Activated T-helper 1 cell treated with anti-CD3 and anti-CD28 coated beads, Interleukin-2, amount 50 U/mL, for 16 hours (primary cell): ENCODE measurements at places on chromosomes 11 and 22.

DNA sequence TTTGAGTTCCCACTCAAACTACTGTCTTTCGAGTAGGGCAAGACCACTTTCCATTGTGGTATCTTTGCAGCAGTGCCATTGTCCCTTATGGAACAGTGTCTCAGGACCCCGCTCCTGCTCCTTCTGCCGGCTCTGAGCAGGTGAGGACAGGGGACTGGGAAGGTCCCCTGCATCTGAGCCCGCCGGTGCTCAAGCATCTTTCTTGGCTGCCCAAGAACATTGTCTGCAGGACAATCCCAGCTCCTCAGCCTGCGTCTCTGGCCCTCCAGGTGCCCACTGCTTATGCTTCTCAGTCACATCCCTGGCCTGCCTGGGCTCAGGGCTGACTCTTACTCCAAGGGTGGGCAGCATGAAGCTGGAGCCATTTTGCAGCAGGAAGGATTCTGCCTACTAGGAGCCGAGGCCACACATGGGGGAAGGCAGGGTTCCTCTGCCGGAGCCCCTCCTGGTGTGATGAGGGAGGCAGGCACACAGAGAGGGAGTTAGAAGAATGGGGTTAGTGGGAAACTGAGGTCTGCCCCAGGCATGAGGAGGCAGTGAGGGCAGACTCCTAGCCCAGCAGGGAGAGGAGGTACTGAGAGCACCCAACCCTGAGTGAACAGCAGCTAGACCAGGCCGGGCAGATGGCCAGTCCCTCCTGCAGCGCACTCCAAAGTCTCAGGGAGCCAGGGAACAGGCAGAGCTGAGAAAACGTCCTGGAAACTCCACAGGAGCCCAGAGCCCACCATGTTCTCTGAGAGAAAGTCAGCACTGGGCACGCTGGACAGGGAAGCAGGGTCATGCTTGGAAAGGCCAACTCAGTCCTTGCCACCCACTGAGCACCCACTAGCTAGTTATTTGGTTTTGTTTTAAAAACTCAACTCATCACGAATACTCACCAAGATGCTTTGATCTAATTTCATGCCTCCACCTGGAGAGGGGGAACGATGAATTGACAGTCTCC, 7.5 kb upstream of the PPARA start:
- no peak for DNase-seq

- no peak for DNase-seq
Measured at GRCh38 chr11:19474954-19475721, 234.4 kb upstream of the E2F8 start.

DNA sequence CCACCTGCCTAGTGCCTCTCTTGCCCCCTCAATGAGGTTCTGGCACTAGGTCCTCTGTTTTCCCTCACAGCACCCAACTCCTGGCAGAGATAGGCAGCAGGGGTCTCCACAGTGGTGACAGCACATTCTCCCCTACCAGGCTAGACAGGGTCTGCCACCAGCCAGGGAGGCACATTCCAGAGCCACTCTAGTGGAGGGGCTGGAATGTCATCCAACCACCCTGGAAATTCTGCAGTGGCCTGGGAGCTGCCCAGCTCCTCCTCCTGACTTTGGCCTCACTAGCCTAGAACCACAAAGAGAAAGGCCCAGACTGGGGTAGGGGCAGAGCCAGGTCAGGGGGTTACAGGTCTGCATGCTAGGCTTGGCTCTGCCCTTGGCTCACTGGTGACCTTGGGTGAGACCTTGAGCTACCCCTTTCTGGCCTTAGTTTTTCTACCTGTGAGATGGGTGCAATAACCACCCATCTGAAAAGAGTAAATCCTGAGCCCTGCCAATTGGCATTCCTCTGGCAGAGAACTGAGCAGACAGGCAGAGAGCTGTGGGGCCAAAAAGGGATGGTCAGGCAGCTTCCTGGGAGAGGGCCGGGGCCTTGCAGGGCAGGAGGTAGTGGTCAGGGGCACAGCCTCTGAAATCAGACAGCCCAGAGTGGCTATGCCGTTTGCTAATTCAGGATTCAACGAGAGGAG, 7.1 kb downstream of the P2RY2 start:
- DNase-seq: no peak

GRCh38 chr22:32407312-32407711, 4.7 kb downstream of the RTCB start:
- no peak for DNase-seq

DNA sequence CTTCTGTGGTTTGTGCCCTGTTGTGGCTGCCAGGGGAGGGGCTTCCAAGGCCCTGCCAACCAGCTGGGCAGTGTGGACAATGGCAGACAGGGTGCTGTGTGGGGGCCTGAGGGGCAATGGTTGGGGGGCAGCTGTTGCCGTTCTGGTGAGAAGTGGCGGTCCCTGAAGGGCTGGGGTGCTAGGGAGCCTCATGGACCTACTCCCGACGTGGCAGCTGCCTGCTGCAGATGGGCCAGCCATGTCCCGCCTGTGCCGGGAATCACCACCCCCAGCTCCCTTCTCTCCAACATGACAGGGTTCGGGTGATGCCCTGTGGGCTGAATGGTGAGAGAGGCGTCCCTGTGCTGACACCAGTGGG, 74.2 kb downstream of the KCNQ1 start:
- no peak for DNase-seq

DNA sequence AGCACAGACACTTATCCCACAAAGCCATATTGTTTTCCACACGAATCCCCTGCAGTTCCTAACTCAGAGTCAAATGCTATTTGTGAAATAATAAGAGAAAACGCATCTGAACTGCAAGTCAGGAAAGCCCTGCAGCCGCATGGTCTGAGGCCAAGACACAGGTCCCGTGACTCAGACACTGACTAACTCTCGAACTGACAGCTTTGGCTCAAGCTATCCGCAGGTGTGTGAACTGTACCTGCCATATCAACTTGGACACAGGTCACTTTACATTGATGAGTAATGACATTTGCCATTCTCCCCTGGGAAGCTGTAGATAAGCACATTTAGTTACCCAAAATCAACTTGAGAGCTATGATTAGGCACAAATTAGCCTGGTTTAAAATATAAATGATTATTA, 34.9 kb upstream of the NFRKB start:
- DNase-seq: no peak

GRCh38 chr11:7261578-7261977, 9.9 kb downstream of the SYT9 start:
- DNase-seq: no peak

- DNase-seq: no peak
Measured at GRCh38 chr11:41446107-41446506, 13.3 kb downstream of the LRRC4C start.

GRCh38 chr11:66126808-66127555, 56.9 kb downstream of the PACS1 start:
- DNase-seq: peak; percentile 28

- DNase-seq: no peak
Measured at GRCh38 chr11:85685820-85686459, at the start of gene CCDC89. Gene CCDC89, minus strand, starts transcription at chr11:85686195. Its CDS starts 65 bp downstream, at chr11:85686130.

GRCh38 chr11:59900366-59901126, 22.0 kb downstream of the OOSP3 start:
- DNase-seq: no peak

DNA sequence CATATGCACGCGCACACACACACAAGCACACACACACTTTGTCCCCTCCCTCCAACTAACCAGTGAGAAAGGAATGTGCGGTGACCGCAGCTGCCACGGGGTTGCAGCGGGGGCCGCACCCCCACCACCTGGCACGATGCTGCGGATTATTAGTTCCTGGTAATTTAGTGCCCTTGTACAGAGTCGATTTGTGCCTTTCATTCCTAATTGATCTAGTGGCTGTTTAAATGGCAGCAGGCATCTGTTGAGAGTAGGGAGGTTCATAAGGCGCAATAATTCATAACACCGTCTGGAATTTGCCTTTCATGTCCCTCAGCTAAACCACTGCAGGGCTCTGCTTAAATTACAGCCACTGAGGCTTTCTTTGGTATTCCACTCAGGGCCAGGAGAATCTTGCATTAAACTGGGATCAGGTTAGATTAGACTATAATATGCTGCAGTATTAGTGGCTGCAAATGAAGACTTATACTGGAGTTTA, 113.7 kb downstream of the FEZ1 start:
- no peak for DNase-seq

DNA sequence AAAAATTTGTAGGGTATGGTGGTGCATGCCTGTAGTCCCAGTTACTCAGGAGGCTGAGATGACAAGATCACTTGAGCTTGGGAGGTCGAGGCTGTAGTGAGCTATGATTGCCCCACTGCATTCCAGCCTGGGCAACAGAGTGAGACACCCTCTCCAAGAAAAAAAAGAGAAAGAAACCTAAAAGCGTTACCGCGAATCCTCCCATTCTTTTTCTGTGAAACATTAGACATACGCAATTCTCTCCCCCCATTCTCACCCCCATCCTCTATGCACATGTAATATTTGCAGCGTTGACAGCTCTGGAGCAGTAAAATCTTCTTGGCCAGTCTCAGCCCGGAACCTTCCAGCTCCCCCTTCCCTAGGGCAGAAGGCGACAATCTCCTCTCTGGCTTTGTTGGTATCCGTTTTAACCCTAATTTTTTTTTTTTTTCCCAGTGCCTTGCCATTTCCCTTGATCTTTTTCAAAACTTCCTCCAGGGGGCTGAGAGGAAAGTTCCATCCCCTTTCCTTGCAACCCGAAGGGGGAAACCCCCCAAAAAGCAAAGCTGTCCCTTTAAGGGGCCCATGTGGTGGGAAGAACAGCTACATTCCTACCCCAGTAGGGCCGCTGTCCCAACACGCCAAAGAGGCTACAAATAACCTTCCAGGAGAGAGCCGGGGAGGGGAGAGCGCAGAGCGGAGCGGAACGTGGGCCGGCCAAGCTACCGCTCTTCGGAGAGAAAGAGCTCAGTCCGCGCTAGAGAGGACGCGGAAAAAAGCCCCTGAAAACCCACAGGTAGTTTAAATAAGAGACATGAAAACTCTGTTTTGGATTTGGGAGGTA, 1.9 kb downstream of the LRP4 start:
- no peak for DNase-seq

DNA sequence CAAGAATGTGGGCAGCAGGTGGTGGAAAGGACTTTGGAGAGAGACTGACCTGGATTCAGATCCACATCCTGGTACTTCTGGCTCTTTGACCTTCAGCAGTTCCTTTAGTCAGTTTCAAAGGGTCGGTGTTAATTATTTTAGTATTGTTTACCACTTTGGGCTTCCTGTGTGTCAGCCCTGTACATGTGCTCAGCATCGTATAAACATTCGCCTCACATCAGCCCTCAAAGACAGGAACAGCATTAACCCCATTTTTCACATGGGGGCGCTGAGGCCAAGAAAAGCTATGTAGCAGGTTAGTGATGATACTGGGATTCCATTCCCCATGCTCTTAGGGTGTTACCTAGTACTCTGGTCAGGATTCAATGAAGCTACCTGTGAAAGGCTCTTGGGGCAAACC, 72.1 kb upstream of the YWHAH start:
- DNase-seq: no peak

DNA sequence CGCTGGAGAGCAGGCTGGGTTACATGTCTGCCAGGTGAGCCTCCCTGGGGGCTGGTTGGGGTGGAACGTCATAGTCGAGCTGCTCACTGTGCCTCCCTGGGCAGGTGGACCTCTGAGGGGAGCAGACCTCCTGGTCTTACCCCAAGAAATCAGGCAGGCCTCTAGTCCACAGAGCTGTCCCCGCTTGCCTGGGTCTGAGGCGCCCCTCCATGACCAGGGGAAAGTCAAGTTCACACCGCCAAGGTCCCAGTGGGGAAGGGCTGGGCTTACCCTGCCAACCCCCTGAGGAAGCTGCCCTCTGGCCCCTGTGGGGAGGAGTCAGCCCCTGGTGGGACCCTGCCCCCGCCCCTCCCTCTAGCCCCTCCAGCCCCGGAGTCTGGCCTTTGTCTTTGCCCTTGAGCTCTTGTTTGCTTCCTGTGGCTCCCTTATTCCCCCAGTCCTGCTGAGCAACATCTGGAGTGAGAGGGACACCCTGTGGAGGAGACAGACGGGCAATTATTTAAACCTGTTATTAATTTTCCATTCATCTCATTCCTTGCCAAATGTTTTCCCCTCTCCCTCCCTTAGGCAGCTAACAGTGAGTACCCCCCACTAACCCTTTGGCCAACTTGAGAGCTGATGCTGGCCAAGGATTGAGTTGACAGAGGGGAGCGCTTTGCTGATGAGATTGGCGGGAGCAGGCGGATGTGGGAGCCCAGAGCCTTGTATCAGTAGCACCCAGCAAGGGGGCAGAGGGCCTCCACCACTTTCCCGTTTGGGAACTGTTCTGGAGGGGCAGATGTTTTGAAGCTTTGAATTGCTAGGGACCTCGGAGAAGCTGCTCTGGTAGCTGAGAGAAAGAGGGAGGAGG, 83.4 kb downstream of the CEP164 start:
- DNase-seq: no peak

GRCh38 chr22:46051646-46052045, 74.7 kb upstream of the WNT7B start:
- DNase-seq: no peak

- DNase-seq: no peak
Measured at GRCh38 chr22:42077486-42078125, 1.9 kb upstream of the SMDT1 start.

DNA sequence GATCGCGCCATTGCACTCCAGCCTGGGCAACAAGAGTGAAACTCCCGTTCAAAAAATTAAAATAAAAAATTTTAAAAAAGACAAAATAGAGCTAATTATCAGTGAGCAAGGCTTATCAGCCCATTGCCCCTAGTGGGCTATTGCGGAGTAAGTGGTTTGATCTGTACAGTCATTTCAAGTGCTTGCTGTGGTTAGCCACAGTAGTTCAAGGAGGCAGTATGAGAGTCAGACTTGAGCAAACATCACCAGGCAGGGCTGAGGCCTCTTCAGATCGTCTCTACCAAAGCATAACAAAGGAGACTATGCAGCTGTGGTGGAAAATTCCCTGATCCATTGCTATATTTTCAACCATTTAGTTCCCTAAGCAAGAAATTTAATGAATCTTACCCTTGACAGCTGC, 4.3 kb upstream of the SBF2 start:
- no peak for DNase-seq

DNA sequence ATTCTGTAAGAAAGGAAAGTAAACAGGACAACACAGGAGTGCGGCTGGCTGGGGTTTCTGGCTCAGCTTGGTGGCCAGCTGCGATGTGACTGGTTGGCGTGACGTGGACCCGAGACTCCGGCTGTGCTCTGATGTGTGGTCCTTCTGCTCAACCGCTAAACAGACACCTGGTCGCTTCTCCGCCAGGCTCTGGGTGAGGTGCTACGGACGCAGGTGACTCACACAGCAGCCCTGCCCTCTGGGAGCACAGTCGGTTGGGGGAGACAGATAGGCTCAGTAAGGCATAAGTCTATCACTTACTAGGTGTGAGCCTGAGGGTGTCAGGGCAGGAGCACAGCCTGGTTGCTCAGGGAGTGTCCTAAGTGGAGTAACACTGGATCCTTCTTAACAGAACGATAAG, 8.2 kb downstream of the RTL6 start:
- DNase-seq: no peak

- no peak for DNase-seq
Measured at GRCh38 chr11:41382927-41383326, 76.5 kb downstream of the LRRC4C start.

DNA sequence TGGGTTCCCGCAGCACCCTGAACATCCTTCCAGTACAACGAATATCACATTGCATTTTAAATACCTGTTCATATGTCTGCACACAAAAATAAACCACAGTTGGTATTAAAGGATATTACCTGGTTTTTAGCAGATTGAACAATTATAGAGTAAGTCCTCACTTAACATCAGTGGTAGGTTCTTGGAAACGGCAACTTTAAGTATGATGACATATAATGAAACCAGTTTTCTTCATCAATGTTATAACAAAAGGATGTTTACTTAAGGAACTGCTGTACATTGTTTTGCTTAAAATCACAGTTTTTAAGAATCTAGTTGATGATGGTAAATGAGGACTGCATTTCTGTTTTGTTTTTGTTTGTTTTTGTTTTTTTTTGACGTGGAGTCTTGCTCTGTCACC, 28.0 kb downstream of the TRIM66 start:
- DNase-seq: no peak

GRCh38 chr22:38981005-38981991, 849 bp upstream of the APOBEC3B start:
- DNase-seq: no peak
